ENCODE measurements at places on chromosomes 16 and 17. TPM values are rescaled to one million over a fixed set of nuclear protein-coding genes. Genes with fewer than 3 reads are reported as not detected.

The CDH16 gene
- total RNA-seq, result not detected

DNA sequence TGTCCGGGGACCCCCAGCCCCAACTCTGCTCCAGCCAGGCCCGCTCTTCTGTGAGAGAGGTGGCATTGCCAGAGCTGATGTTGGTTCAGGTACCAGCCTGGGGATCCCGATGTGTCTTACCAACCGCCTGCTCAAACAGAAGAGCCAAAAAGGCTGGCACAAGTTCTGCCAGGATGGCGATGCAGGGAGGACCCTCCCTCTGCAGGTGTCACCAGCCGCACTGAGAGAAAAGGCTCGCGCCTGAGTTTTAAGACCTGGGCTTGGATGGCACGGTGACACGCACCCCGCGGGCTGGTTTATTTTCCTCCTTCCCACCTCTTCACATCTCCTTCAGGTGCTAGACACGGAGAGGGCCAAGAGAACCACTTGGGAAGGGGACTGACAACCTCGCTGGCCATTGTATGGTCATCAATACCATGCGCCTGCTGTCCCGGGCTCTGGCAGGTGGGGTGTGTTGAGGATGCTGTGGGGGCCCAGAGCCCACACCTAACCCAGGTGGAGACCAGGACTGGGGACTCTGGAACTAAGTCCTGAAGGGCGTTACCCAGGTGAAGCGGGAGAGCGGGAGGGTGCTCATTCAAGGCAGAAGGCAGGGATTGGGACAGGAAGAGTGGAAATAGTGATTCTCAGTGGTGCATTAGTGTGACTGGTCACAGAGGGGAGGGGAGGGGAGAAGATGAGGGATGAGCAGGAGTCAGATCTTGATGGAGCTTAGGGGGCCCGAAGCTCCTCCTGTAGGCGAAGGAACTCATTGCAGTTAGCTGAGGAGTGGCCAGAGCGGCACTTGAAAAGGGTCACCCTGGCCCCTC, 16.3 kb downstream of the FOXJ1 start:
- no peak for DNase-seq

DNA sequence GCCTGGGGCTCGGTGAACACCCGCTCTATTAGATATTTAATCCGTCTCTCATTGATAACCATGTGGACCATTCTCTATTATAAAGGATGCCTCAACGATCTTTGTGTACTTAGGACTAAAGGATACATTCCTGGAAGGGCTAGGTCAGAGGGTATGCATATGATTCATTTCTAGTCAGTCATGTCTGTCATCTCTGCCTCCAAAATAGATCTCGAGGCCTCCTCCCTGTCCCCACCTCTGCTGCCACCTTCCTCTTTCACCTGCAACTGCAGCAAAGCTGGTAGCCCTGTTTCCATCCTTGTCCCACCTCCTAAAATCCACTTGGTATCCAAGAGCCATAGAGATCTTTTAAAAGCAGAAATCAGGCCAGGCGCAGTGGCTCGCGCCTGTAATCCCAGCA, 121.5 kb downstream of the KATNIP start:
- no peak for DNase-seq

DNA sequence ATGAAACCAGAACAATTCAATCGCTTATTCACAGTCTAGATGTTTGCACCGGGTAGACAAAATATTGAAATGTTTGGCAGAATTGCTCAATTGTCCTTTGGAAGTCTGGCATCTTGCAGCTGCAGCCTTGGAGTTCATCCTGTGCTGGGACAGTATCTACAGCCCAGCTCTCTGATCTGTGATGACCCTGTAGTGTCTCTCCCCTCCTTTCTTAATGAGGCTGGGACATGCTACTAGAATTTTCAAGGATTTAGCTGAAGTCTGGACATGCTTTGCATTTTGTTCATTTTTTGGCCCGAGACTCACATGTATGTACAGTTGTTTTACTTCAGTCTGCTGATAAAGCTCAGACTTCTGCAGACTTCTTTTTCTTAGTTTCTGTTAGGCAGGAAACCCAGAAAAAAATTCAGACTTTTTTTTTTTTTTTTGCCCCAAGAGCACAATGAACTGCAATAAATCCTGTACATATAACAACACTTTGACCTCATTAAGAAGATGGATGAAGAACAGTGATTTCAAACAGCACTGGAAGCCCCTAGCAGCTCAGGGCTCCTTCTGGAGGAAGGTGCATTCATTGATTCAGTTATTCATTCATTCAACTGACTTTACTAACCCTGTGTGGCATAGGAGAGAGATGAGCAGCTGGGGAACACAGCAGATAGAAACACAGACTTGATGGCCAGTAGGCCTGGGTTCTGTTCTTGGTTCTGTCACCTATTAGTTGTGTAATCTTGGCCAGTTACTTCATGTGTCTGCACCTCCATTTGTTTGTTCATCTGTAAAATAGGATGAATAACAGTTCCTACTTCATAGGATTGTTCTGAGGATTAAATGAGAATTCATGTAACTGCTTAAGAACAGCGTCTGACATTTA, 210.0 kb downstream of the MAP2K4 start:
- DNase-seq, result no peak

DNA sequence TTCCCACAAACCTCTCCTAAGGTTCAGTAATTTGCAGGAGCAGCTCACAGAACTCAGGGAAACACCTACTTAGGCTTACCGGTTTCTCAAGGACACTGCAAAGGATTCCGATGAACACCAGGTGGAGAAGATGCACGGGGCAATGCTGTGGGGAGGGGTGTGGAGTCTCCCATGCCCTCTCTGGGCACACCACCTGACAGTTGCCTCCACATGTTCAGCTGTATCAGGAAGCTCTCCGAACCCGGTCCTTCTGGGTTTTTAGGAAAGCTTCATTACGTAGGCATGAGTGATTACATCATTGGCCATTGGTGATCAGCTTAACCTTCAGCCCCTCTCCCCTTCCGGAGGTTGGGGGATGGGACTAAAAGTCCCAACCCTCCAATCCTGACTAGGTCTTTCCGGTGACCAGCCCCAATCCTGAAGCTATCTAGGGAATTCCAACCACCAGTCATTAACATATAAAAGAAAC, 21.6 kb downstream of the C17orf58 start:
- DNase-seq, result no peak

DNA sequence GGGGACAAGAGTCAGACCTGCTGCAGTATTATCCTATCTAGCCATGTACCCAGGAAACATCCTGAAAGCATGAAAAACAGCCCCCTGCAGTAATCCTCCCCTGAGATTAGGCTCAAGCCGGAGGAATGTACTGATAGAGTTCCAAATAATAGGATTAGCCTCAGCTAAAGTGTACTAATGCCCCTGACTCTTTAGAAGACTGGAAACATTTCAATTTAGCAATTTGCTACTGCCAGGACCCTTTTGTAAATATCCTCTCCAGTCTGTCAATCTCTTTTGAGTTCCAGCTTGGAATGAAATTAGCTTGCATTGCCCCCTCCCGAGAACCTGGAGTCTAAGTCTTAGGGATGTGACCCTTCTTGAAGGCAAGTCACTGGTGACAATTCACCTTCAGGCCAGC, 110.8 kb upstream of the DNAH9 start:
- DNase-seq, result no peak

Measured in NCI-H460 (cell line).